ENCODE measurements at places on chromosomes 12 and 14.

DNA sequence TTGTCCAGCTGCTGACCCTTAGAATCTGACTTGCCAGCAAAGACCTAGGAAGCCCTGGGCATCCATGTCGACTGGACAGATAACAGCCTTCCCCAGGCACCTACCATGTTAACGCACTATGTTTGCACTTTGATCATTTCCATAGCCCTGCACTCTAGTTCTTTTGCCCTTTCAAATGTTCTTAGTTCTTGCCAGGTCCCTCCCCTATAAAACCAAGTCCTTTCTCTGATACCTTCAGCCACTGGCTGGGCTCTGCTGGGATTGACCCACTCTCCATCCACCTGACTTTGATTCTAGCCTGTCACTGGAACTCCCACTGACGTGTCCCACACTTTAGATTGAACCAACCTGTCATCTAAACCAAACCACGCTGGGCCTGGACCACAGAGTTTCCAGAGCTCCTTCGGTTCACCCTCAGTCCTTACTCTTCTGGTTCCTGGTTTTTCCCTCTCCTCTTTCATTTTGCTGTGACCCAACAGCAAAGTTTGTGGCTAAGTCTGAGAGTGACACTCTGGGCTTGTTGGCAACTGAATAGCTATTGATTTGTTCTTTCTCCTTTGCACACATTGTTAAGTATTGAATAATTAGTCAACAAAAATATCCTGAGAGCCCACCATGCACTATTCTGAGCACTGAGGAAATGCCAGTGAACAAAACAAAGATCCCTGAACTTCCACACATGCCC lies 51.8 kb upstream of the STK38L start:
- no peak for DNase-seq

DNA sequence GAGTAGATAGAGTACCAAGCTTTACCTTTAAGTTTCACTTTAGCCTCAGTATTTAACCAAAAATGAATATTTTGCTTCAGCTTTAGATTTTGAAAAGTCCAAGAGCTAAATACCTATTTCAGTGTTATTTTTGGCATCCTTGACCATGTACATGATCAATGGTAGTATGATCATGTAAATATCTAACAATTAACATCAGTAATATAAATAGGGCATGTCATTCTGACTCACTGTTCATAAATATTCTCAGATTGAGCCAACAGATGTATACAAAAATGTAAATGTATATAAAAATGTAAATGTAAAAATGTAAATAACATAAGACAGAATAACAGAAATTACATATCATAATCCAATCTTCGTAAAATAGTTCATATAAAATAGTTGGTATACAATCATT lies 15.3 kb upstream of the NOXRED1 start:
- no peak for DNase-seq

- DNase-seq = no peak
Observed at GRCh38 chr14:39974036-39974435, 541.8 kb upstream of the FBXO33 start.

- DNase-seq = no peak
Observed at GRCh38 chr14:65167072-65167645, 64.8 kb upstream of the MAX start.

- DNase-seq = no peak
Observed at GRCh38 chr14:82055515-82056115, 522.0 kb upstream of the SEL1L start.

GRCh38 chr12:95386051-95386450 lies 87.9 kb upstream of the METAP2 start:
- peak; percentile 51 for DNase-seq
